ENCODE measurements at places on chromosomes 4 and X.

DNA sequence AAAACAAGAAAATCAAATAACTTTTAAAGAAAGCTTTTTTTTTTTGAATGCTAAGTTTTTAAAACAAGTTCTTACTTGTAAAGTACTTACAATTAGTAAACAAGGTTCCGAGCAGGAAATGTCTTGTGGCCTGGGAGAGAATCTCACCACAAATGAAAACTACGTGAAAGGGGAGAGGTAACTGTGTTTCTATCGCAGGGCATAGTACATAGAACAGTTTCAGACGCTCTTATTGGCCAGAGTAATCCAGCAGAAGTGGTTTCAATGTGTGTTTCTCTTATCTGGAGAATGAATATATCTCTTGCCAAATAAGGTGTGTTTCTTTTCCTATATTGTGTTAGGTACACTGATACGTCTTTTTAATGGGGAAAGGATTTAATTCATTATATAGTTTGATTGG, at the start of gene PLAC8:
Gene PLAC8, minus strand, starts transcription at position 154 of the 400 bp plus-strand sequence. CDS start 6,808 bp downstream, outside the sequence.
- DNase-seq = no peak

DNA sequence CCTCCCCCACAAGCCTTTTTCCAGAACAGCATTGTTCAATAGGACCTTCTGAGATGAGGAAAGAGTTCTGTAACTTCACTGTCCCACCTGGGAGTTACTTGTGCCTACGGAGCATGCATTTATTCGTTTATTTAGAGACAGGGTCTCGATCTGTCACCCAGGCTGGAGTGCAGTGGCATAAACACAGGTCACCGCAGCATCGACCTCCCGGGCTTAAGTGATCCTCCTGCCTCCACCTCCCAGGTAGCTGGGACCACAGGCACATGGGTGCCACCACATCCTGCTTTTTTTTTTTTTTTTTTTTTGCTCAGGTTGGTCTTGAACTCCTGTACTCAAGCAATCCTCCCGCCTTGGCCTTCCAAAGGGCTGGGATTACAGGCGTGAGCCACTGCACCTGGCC, 2.9 kb downstream of the MAP3K15 start:
- DNase-seq = no peak

GRCh38 chrX:23497919-23498318, 163.3 kb downstream of the PTCHD1 start:
- DNase-seq = no peak

GRCh38 chr4:8547912-8548730, 32.1 kb upstream of the GPR78 start:
- DNase-seq = no peak

GRCh38 chr4:184819786-184820185, 6.0 kb downstream of the ACSL1 start:
- DNase-seq = no peak

GRCh38 chr4:95513022-95513421, 35.8 kb downstream of the UNC5C start:
- DNase-seq = no peak

DNA sequence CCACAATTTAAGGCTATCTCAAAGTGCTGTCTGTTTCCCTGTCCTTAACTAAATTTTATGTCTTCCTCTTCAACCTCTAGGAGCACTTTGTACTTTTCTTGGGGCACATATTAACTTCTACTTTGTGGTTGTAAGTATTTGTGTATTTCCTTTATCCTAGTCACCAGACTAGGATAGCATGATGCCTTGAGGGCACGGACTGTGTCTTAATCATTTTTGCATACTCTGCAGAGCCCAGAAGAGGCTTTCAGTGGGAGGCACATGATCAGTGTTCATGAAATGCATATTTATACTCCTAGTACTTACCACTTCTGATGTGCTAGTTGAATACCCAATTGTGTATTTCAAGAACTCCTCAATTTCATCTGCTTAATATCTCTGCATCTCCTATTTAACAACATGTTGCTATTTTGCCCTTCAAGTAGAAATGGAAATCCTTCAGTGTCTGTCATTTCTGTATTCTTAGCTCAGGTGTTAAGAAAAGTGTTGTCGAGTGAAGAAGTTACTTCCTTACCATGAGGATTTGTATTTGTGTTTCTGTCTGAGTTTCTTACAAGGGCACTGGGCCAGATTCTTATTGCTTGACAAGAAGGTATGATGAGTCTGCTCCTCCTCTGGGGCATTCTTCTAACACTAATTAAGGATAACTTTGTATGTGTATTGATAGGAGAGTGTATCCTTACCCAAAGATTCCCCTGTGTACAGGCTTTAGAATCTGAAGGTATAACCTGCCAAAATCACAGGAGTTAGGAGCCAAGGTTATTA, 28.3 kb upstream of the PGRMC2 start:
- no peak for DNase-seq

DNA sequence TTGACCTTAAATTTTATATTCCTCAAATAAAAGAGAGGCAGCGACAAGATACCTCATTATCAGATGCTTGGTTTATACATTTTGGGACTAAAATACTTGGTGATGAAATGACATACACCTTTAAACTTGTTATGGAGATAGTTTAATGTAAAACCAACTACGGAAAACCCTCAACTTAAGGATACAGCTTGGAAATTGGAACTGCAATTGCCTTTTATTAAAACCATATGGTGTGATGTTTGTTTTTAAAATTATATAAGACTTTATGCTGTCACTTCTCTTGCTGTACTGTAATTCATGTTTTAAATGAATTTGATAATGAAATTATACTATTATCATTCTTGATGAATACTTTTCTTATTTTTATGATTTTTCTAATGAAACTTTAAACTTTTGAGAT, 25.9 kb downstream of the METTL14 start:
- no peak for DNase-seq

- DNase-seq = no peak
These were observed 358.9 kb downstream of the FBXO8 start for GRCh38 chr4:173924561-173924960.

DNA sequence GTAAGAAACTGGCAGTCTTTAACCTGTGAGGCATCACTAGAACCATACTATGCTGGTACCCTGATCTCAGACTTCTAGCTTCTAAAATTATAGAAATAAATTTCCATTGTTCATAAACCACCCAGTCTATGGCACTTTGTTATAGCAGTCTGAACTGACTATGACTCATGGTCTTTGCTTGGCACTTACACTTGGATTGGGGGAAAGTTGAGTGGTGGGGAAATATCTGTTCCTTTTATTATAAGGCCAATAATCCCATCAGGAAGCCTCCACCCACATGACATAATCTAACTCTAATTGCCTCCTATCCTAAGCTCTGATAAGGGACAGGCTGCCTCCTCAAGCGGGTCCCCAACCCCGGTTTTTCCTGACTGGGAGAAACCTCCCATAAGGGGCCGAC, 61.4 kb upstream of the PACRGL start:
- DNase-seq = no peak
